Muscle of back (tissue), 13 donors: ENCODE measurements at places on chromosomes 2 and 18.
A peak's percentile ranks its signal among the peaks of the same experiment; 100 is the strongest.

DNA sequence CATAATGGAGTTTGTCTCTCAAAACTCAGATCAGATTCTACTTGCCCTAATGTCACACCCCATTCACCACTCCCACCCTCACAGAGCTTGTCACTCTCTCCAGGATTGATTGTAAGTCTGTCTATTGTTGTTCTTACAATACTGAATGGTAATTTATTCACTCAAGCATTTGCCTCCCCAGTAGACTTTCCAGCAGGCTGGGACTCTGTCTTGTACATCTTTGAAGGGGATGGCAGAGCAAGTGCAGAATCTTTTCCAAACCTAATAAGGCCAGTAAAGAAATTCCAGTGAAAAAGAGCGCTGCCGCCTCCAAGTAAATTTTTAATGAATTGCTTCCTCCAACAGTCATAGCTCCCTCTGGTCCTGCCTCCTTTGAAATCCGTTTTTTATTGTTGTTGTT is 56.9 kb downstream of the RBM43 start:
- no peak for DNase-seq

DNA sequence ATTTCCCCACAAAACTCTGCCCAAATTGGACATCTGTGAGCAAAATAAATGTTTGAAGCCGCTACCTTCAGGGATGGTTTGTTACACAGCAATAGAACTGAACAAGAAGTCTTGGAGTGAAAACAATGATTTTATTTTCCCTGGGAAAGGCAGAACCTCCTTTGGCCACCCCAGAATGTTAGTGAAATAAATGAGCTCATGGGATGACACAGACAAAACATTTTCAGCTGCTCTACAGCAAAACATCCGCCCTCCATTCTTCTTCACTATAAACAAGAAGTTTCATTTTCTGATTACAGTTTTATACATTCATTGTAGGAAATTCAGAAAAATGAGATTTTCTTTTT is 4.3 kb upstream of the EFHD1 start:
- DNase-seq: no peak

- peak; percentile 10 for DNase-seq
Observed at GRCh38 chr2:206328974-206329373, 54.5 kb downstream of the ZDBF2 start.

DNA sequence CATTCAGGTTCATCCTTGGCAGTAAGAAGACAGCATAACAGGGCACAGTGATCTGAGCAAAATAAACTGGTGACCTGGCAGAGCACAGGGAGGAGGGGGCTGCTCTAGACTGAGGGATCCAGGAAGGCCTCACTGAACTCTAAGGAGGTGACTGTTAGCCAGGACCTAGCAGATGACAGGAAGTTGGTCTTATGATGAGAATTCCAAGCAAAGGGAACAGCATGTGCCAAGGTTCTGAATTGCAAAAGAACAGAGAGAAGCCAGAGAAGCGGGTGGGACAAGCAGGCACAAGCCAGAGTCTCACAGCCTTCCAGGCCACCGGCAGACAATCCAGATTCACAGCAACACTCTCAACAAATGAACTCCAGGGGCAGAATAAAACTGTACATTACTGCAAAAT is 152.7 kb upstream of the PTPRM start:
- peak; percentile 3 for DNase-seq

DNA sequence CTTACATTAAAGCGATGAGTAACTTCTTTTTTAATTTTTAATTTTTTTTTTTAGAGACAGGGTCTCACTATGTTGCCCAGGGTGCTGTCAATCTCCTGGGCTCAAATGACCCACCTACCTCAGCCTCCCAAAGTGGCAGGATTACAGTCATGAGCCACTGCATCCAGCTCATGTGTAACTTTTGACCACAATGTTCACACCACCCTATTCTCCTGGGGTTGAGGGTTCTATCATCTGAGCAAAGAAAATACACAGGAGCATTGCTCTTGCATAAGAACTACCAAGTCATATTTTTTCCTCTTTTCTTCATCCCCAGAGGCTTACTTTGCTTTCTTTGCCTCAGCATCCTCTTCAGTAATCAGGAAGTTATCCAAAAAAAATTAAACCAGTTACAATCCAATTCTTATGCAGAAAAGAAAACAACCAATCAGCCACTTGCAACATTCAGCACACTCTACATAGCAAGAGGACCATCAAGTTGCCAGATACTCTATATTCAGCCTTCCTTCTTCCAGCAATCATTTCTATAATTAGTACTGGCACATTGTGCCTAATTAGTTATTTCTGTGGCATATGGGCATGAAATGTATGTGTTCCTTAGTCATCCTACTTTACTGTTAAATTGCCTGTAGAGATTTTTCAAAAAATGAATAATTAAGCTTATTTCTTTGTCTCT is 345.6 kb downstream of the AKAIN1 start:
- DNase-seq: no peak

DNA sequence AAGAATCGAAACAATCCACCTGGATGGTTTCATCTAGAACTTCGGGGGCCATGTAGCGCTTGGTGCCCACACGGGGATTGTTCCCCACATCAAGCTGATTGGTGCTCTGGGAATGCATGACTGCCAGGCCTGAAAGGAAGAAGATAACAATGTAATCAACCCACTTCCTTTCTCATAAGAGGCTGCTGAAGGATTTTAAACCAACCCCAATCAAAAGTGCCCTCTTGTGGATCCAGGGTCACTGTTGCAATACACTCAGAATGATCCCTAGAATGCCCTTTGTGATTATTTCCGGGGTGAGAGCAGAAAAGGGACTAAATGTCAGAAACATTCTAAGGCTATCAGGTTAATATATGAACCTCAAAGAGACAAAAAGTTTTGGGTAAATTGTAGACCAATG is 115.2 kb downstream of the ACVR1 start:
- DNase-seq: no peak

DNA sequence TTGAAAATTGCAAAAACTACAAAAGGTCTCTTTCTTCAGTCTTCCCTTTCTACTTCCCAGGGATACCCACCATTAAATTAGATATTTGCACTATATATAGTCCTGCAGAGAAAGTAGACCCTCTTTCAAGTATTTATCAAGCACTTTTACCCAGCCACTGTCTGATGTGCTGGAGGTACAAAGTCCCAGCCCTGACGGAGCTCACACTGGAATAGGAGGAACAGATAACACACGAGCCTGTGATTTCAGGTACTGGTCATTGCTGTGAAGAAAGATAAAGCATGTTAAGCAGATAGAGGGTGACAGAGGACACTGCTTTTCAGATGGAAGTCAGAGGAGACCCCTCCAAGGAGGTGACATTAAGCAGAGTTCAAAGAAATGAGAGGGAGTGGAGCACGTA is 19.6 kb downstream of the SEC11C start:
- no peak for DNase-seq

- DNase-seq: no peak
Observed at GRCh38 chr2:241010531-241011295, 12.3 kb downstream of the SNED1 start.

DNA sequence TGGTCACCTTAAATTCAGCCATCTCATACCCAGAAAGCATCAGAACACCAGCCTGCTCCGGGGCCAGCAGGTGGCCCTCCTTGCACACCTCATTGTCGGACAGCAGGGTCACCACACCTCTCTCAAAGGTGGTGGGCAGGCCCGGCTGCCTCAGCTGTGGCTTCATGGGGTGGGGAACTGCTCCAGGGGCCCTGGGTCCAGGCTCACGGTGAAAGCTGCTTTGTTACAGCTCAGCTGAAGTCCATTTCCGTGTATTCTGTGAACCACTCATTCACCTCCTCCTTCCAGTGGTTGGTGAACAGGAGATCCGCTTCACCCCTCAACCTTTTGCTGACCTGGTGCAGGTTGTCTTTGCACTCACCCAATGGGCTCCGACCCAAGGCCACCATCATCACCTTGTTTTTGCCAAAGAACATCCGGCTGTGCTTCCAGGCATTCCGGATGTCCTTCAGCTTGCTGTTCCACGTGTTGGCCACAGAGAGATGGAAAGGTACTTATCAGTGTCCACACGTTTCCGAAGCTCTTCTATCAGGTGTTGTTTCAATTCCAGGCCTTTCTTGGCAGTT is 78.6 kb upstream of the LDLRAD4 start:
- DNase-seq: no peak

DNA sequence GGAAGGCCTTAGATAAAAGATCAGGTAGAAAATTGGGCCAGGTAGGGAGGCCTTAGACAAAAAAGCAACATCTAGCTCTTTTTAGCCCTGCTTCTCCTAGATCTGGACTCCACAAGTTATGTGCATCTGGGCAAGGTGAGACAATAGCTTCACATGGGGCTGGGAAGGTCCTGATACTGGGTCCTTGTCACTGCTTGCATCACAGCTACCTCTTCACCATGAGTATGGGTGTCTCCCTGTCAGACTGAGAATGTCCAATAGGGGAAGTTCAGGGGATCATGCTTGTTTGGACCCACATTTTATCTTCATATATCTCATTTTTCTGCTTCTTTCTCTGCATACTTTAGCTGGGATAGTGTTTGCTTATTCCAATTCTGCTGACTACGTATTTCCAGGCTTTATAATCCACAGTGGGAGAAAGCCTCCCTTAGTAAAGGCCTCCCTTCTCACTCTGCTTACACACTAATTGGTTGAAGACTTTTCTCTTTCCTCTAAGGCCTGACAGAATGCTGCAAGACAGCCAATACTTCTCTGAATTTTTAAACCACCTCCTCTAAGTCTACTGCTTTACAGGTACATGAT is 189.6 kb downstream of the CYRIA start:
- no peak for DNase-seq

GRCh38 chr18:65846107-65846506 is 95.3 kb downstream of the CDH7 start:
- DNase-seq: no peak

DNA sequence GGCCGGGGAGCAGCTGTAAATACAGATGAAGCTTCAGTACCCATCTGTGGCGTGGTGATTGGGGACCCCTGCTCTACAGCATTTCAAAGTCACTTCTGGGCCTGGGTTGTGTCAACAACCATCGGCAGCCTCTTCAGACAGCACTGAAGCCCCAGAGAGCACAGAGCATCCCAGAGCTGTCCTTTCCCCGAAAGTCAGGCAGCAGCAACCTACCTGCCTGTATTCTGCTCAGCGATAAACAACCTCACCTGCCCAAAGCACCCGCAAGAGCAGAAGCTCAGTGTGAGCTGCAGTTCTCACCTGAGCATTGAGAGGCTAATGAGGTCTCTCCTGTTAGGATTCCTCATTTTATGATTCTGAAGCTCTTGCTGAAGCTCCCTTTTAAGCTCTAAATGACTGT is 19.3 kb downstream of the TRABD2A start:
- DNase-seq: no peak
